BE2C (cell line): ENCODE measurements at places on chromosomes 13 and 19.

DNA sequence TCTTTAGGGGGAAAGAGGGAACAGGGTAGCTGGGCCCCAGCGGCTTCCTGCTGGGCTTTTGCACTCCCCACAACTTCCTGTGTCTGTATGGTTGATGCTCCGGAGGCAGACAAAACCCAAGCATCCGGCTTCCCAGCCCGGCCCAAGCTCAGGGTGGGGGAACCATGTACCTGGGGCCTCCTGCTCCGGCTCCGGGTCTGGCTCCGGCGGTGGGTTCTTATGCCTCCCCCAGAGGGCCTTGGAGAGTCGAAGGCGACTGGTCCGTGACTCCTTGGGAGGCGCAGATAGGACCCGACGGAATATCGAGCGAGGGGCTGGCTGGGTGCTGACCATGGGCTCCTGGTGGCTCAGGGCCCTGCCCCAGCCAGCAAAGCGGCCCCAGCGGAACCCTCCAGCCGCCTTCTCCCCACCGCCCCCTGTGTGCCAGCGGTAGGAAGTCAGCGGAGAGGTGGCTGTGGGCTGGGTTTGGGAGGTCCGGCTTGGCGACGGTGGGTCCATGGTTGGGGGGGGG is 428 bp downstream of the RASAL3 start:
- no peak for DNase-seq

DNA sequence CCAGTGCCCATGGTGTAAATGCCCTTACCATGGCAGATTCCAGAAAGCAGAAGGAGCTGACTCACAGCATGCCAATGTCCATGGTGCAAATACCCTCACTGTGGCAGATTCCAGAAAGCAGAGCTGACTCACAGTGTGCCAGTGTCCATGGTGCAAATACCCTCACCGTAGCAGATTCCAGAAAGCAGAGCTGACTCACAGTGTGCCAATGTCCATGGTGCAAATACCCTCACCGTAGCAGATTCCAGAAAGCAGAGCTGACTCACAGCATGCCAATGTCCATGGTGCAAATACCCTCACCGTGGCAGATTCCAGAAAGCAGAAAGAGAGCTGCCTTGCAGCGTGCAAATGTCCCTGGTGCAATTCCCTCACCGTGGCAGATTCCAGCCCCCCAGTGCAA is 163.8 kb upstream of the SOX1 start:
- no peak for DNase-seq

DNA sequence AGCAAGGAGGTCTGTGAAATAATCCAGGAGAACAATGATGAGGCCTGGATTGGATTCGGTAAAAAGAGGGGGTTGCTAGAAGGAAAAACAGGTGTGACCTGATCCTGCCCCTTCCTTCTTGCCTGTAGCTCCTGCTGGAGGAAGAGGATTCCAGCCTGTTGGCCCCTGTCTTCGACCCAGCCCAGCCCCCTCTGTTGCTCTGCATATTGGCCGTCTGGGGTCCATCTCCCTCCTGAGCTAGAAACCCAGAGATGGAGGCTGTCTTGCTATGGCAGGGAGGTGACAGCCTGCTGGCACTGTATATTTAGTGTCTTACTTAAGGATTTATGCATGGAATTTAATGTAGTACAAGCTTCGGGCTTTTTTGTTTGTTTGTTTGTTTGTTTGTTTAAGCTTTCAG is 6.6 kb downstream of the DMRTC2 start:
- DNase-seq: no peak

DNA sequence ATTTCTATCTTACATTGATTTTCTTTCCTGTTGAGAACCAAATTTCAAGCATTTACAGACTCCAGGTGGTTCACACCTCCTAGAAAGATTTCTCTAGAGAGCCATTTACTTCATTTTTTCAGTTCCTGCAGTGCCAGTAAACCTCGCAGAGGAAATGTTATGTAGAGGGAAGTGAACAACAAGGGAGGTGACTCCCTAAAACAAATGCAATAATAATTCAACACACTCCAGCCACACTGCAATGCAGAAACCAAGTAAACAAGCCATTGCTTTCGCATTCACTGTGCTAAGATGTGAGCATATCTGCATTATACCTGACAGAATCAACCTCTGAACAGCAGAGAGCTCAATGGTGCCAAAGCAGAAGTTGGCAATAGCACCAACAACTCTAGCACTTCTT is 215.1 kb downstream of the RBM26 start:
- DNase-seq: no peak

GRCh38 chr19:44611812-44612295 is 1.5 kb upstream of the IGSF23 start:
- no peak for DNase-seq

DNA sequence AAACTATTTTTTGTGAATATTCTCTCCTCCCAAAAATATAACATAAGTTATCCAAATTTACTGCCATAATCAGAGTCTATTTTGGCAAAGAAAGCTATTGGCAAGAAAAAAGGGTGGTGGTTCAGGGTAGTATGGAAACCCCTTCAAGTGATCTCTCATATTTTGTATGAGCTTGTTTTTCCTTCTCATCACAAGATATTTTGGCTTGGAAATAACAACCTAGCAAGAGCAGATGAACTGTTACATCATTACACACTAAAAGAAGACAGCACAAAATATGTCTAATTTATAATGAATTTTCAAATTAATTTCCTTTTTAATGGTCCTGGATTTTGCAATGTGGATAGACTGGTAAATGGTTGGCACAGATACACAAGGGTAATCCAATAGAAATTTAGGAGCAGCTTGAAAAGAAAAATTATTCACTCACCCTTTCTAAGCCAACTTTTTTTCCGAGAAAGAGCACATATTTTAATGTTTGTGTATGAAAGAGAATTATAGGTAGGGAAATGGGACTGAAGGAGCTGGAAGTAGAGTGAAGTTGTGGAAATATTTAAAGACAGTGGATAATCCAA is 225.1 kb downstream of the EFNB2 start:
- no peak for DNase-seq

- DNase-seq: no peak
These were observed 135.7 kb downstream of the DNAJC15 start for GRCh38 chr13:43159026-43159461.

DNA sequence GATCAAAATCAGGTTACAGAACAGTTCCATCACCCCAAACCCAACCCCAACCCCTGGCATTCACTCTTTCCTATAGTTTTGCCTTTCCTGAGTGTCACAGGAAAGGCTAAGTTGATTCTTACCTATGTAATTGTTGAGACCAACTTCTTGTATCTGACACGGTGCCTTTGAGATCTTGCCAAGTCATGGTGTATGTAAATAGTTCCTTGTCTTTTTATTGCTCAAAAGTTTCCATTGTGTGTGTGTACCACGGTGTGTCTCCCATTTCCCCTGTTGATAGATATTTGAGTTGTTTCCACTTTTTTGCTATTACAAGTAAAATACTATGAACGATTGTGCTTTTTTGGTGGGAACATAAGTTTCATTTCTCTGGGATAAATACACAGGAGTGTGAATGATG is 3.3 kb upstream of the IGFL2 start:
- DNase-seq: no peak

DNA sequence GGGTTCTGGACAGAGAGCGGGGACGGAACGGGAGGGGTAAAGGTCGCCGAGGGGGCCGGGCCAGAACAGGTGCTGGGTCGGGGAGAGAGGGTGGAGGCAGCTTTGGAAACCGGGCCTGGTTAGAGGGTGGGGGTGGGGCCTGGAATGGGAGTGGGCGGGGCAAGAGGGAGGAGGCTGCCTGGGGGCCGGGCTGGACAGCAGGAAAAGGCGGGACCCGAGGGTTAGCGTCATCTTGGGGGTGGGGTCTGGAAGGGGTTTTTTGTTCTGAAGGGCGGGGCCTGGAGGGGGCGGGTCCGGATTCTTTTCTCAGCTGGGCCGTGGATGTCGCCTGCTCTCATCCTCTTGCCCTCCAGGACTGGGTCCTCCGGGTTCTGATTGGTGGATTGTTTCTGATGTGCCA is 4.3 kb upstream of the ZNF813 start:
- peak; percentile 57 for DNase-seq

GRCh38 chr19:2048104-2048958 is 2.7 kb downstream of the MKNK2 start:
- no peak for DNase-seq

DNA sequence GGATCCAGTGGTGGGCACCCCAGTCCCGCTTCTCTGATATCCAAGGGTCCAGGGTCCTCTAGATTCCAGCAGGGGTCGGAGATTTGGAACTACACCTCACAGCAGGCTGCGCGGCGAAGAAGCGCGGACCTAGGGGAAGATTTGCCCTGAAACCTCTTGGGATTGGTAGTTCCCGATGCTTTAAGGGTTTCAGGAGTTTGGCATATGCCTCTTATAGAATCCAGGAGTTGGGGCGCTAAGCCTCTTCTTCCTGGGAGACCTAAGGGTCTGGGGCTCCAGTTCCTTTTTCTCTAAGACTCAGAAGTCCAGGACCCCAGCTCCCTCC is 349 bp downstream of the BCL2L12 start:
- DNase-seq: no peak

GRCh38 chr19:16582486-16583261 is 10.5 kb upstream of the SLC35E1 start:
- peak; percentile 48 for DNase-seq

GRCh38 chr13:30042272-30042671 is 191.9 kb upstream of the UBL3 start:
- no peak for DNase-seq

DNA sequence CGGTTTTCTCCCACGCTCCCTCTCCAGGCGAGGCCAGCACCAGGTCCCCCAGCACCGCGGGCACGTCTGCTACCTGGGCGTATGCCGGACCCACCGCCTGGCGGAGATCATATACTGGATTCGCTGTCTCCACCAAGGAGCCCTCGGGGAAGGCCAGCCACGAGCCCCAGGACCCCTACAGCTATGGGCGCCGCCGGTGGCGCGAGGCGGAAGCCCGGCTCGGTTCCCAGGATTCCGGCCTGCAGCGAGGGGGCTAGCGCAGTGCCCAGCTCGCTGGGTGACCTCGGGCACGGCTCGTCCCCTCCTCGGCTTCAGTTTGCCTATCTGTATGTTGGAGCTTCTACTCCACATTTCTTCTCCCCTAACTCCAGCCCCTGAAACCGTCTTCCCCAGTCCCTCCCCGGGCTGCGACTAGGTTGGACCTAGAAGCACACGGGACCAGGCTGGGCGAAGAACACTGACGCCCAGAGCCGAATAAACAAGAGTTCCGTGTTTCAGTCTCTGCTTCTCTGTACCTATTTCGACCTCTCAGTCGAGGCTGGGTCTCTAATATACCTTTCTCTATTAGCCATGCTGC is 749 bp upstream of the CPT1C start:
- no peak for DNase-seq

DNA sequence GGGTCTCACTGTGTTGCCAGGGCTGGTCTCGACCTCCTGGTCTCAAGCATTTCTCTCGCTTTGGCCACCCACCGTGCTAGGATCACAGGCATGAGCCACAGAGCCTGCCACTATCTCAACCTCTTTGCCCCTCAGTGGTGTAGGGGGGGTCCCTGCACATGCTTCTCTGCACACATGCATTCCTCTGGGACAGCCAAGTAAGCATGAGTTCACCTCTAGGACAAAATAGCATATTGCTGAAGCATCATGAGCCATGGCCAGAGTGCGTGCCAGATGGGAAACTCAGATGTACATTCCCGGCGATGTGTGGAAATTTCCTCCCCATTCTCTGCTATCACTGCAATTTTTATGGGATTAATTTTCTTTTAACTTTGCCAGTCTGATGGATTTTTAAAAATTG is 23.1 kb downstream of the CHAF1A start:
- no peak for DNase-seq

DNA sequence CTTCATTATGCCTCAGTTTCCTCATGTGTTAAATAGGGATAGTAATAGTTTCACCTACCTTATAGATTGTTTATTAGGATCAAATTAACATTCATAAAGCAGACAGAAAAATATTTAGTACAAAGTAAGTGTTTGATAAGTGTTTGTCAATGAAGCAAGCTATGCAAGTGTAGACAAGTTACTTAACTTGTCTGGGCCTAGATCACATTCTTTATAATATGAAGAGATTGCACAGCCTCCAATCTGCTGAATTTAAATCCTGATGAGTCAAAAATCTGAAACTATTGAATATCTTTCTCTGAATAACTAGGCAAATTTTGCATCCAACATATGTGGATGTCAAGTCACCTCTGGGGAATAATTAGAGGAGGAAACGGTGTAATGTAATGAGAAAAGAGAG is 170.5 kb downstream of the MZT1 start:
- no peak for DNase-seq
